ENCODE measurements at places on chromosomes 7 and 10.
A peak's percentile ranks its signal among the peaks of the same experiment; 100 is the strongest.

DNA sequence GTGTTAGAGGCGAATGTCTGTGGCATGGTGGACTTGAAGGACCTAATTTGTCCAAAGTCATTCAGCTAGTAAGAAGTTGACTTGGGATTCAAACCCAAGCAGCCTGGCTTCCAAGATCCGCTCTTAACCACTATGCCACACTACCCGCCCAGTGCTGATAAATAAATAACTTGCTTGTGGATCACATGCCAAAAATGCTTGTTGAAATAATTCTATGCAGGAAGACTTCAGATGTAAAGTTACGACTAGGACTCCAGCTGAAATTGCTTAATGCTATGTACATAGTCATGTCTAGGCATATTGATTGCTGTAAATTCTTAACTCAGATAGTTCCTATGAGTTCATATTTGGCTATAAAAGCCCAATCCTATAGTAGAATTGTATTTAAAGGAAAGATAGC lies 76.0 kb downstream of the PLXDC2 start:
- no peak for DNase-seq

DNA sequence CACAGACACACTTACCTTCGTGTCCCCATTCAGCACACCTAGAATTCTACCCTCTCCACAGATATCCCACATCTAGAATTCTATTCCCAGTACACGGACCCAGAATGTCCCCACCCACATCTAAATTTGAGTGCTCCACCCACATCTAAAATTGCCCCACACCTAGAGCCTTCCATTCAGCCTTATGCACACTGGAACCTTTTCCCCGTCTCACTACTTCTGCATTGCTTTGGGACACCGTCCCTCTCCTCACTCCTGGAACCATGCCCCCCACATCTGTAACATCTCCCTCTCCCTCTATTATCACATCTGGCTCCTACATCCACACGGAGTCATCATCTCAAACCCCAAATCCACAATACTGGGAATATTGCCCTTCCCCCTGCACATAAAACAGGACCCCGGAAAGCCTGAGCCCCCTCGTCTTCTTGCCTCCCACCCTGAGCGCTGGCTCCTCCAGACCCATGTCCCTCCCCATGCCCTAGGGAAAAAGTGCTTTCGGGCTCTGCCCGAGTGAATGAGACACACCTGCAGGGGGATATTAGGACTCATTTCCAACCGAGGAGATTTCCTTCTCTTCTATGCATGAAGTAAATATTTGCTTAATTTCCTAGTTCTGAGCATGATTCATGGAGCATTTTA lies 125.8 kb upstream of the UNC5B start:
- DNase-seq = no peak

DNA sequence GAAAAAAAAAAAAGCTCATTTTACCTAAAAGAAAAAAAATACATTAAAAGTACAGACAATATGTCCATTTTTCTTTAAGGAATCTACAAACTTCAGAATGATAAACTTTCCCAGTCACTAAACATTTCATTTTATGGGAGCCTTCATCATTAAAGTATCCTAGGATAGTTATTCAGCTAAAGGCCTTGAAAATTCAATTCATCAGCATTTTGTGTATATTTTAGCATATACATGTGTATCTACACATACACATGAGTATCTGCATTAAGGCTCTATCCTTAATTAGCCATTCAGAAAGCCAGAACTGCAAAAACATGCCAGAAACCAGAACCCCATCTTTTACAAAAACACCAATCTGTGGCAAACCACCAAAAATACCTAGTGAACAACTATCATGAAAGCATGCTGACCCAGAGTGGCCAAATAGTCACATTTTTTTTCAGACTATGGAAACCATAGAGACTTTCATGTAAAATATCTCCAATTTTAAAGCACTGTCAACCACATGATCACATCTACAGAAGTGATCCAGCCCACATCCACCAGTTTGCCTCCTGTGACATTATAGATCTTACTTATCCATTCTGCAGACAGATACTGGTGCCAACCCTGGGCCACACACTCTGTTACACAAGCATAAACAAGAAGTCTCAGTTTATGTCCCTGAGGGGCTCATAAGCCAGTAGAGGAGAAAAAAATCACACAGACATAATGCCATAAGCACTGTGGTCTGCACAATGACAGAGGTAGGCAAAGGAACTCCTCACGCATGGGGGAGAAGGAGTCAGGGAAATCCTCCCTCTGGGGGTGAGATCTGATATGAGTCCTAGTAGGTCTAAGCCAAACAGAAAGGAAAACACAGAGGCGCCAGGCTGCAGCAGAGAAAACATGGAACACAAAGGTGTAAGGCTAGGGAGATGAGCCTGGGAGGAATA lies 79.2 kb downstream of the SRPK2 start:
- no peak for DNase-seq

GRCh38 chr7:85972504-85973141 lies 671.1 kb upstream of the GRM3 start:
- no peak for DNase-seq

- no peak for DNase-seq
These were observed 16.9 kb upstream of the OTUD1 start for GRCh38 chr10:23422003-23422411.

GRCh38 chr7:11133436-11133959 lies 159.8 kb downstream of the PHF14 start:
- DNase-seq = no peak

GRCh38 chr10:60615541-60615940 lies 162.7 kb upstream of the CDK1 start:
- no peak for DNase-seq

GRCh38 chr7:55571511-55572377 lies 558 bp downstream of the VOPP1 start:
- DNase-seq = peak; percentile 17

- no peak for DNase-seq
These were observed 152.4 kb upstream of the ADO start for GRCh38 chr10:62652114-62652513.

DNA sequence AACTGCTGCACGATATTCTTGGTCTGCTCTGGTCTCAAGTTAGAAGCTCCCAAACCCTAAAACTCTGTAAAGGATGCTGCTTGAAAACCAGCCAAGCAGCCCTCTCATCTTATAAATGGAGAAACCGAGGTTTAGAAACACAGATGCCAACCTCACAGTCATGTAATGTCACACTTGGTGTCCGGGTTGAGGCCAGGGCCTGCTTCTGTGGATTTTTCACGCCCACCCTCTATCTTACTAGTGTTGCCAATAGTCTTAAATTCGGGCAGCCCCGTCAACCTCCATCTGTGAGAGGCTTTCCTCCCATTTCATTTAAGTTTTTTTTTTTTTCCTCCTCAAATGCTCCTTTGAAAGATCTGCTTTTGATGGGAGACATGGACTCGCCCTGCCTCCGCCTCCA lies 28.9 kb downstream of the PLPP4 start:
- DNase-seq = no peak

GRCh38 chr7:23205909-23206767 lies 24.3 kb downstream of the NUP42 start:
- no peak for DNase-seq

- DNase-seq = no peak
These were observed 67.1 kb downstream of the ABCC2 start for GRCh38 chr10:99849536-99849935.

- DNase-seq = no peak
These were observed 745 bp downstream of the SLC16A9 start for GRCh38 chr10:59708816-59709394.

- DNase-seq = no peak
These were observed 37.2 kb downstream of the FIGNL1 start for GRCh38 chr7:50412973-50413372.

- DNase-seq = no peak
These were observed 49.4 kb downstream of the HK1 start for GRCh38 chr10:69327463-69328379.

- no peak for DNase-seq
These were observed 52.2 kb downstream of the ZNF467 start for GRCh38 chr7:149721084-149721601.

- no peak for DNase-seq
These were observed 228.7 kb downstream of the TCF7L2 start for GRCh38 chr10:113178771-113179170.

GRCh38 chr7:133165001-133165400 lies 83.1 kb upstream of the CHCHD3 start:
- DNase-seq = no peak

- DNase-seq = no peak
These were observed 7.8 kb upstream of the LRRC27 start for GRCh38 chr10:132324186-132324585.

GRCh38 chr10:5411941-5412276 lies 448 bp upstream of the NET1 start:
- no peak for DNase-seq

GRCh38 chr7:4163565-4164203 lies 518.4 kb upstream of the FOXK1 start:
- DNase-seq = no peak

DNA sequence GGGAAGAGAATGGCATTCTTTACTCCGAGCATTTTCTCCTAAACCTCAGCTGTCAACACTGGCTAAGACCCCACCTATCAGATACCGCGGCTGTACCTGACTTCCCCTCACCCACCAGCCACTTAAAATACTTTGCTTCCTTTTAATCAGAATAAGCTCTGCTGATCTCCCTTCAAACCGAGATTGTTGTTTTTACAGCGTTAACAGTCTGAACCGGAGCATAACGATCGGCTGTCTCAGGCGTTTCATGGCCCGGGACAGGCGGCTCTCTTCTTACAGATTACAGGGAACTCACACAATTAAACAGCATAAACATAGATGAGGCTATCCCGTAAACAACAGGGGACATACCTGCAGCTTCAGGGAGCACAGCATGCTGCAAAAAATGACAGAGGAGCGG lies 174.3 kb upstream of the RNF32 start:
- no peak for DNase-seq

GRCh38 chr10:124221356-124222317 lies 128.2 kb upstream of the CHST15 start:
- DNase-seq = no peak

- no peak for DNase-seq
These were observed 3.5 kb upstream of the SEPTIN7 start for GRCh38 chr7:35797311-35797710.

- no peak for DNase-seq
These were observed 275.6 kb upstream of the AOAH start for GRCh38 chr7:36999626-37000485.

- DNase-seq = no peak
These were observed 276.9 kb downstream of the BAMBI start for GRCh38 chr10:28954211-28954610.

- no peak for DNase-seq
These were observed 1.6 kb upstream of the KIAA1217 start for GRCh38 chr10:24207341-24207740.

DNA sequence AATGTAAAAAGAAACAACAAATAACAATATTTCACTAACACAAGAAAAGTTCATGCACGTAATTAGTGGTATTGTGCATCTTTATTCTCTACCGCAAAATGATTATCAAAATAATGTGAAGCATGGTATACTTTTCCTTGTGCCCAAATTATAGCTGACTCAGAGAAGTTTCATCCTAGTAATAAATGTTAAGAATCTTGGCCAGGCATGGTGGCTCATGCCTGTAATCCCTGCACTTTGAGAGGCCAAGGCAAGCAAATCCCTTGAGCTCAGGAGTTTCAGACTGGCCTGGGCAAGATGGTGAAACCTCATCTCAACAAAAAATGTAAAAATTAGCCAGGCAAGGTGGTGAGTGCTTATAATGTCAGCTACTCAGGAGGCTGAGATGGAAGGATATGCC lies 105.0 kb downstream of the KMT2C start:
- DNase-seq = no peak

DNA sequence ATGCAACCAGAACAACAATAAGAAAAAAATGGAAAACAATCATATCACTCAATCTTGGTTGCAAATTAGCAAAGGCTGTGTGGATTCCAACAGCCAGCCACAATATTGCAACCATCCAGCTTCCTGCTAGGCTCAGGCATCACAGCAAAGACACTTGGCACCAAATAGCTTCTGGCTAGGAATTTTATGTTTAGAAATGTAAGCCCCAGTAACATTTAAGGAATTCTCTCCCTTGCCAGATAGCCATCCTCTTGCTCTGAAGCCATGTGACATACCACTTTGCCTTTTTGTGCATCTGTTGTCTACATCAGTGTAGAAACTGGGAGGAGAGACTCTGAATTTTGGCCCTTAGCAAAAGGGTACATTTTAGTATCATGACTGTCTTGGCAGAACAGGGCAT lies 22.2 kb downstream of the MKX start:
- no peak for DNase-seq

DNA sequence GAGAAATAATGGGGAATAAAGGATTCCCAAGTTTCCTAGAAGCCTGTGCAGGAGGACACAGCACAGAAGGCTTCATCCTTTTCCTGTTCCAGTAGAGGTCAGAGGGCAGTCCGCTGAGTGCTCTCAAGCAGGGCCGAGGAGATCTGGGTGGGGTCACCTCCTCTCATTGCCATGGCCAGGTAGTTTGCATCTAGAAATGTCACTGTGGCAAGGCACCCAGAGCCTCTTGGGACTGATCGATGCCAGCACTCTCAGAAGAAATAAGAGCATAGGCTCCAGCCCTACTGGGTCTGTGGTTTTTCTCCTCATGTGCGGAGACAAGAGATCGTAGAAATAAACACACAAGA lies 7.9 kb downstream of the NUB1 start:
- no peak for DNase-seq

DNA sequence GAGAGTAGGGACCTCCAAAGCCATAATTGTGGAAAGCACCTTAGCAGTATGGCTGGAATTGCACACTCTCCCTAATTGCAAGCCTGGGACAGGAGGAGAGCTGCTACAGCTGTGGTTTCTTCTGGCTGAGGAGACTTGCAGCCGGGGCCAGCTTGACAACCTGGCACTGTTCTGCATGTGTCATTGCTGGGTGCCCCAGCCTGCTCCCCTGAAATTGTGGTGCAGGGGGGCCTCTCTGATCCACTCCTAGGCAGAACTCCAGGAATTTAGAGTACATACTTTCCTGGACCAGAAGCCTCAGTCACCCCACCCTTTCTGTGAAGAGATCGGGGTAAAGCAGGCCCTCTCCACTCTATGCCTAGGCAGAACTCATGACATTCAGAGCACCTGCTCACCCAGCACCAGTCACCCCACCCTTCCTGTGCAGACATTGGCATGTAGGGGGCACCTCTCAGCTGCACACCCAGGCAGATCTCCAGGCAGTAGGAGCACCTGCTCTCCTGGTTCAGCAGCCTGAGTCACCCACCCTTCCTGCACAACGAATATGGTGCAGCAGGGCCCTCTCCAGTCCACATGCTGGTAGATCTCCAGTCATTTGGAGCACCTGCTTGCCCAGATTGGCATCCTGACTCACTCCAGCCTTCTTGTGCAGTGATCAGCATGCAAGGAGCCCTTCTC lies 34.4 kb upstream of the DYNC1I1 start:
- no peak for DNase-seq

DNA sequence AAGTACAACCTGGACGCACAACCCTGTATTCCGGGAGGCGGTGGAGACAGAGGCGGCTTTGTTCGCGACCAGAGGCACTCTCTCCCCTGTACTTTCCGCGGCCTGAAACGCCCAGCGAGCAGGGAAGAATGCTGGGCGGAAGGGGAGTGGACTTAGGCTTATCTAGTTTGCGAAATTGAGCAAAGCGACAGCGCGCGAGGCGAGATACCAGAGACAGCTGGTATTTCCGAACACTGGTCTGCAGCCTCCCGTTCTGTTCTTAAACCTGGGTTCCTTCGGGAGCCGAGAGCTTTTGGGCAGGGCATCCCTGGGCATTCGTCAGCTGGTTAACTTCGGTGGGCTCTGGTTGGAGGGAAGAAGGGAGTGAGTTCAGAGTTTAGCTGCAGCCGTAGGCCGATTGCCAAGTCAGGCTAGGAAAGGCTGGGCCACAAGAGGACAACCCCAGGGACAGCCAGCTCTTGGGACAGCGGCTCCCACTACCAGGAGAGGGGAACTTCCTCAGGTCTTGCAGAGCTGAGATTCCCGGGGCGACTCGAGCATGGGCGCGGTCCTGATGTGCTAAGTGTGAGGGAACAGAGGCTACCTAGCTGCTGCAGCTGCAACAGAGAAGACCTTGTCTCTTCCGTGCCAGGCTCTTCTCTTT lies 3.9 kb downstream of the HMX3 start:
- DNase-seq = no peak
